ENCODE measurements at places on chromosomes 2 and 18.

DNA sequence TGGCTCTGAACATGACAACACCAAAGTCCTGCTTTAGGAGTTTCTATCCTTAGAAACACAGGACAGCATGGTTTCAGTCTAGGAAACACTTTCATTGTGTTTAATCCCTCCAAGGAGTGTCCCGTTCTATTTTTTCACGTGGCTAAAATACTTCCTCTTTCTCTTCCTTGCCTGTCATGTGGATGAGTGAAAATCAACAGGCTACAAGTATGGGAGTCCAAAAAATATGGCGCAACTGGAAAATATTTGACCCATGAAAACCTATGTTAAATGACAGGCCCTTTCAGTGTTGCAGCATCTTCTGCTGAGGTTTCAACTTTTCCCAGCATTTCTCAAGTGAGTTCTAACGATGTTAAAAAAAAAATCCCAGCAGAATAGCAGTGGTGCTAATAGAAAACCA lies 146.3 kb downstream of the LAMA3 start:
- DNase-seq, result no peak

GRCh38 chr2:206392118-206392517 lies 51.2 kb upstream of the ADAM23 start:
- DNase-seq, result no peak

DNA sequence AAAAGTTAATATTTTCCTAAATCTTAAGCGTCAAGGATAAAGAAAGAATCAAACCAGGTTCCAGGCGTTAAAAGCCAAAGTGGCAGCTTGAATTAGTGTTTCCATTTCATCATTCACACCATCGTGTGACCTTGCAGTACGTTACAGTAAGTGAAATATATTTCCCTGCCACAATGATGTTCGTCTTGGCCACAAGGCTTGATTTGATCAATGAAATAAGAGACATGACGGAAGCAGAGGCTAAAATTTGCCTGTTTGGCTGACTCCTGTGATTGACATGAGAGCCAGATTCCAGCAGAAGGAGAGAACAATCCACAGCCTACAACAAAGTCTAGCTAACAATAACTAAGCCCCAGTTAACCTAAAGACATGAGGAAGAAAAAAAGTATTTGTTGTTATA lies 62.0 kb downstream of the ASXL2 start:
- DNase-seq, result no peak

GRCh38 chr2:974054-974453 lies 23.4 kb downstream of the SNTG2 start:
- no peak for DNase-seq

DNA sequence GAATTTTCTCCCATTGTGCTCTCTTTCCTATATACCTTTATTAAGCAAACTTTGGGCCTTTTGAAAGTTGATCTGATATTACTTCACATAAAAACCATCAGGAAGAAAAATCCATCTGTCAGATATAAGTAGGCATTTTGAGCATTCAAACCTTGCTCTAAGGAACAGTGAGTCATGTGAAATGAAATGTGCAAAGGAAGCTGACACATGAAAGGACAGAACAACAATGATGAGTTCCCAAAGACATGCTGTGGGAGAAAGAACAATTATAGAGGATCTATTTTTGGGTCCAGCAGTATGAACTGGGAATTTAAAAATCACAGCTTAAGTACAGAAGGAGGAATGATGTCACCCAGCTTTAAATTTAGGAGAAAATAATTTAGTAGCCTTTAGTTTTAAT lies 18.1 kb downstream of the CALCRL start:
- no peak for DNase-seq

- DNase-seq, result no peak
Measured at GRCh38 chr2:240655931-240656886, 26.5 kb downstream of the AQP12B start.

- DNase-seq, result no peak
Measured at GRCh38 chr2:121334581-121335293, 49.7 kb upstream of the TFCP2L1 start.

- DNase-seq, result no peak
Measured at GRCh38 chr2:172276961-172277360, 150.4 kb upstream of the ITGA6 start.

GRCh38 chr2:130836501-130837174 lies at the start of gene ARHGEF4:
ARHGEF4 (plus strand) TSS chr2:130836914; CDS start chr2:130836954, 40 bp downstream.
- DNase-seq, result no peak

DNA sequence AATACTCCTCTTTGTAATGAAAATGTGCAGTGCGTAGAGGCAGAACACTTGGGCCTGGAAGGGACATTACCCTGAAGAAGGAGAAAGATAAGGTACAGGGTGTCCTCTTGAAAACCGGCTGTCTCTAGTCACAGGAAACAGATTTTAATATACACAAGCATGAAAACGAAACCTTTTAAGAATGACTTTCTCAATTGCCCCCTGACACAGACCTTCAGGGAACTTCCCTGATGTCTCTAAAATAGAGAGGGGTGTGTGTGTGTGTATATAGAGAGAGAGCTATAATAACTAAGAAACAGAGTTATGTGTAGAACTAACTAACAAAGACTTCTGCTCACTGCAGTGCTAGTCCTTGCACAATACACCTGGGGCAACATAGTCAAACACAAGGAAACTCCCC lies 780.0 kb downstream of the CNTNAP5 start:
- no peak for DNase-seq

- DNase-seq, result no peak
Measured at GRCh38 chr2:236545814-236546480, 23.7 kb upstream of the ACKR3 start.

DNA sequence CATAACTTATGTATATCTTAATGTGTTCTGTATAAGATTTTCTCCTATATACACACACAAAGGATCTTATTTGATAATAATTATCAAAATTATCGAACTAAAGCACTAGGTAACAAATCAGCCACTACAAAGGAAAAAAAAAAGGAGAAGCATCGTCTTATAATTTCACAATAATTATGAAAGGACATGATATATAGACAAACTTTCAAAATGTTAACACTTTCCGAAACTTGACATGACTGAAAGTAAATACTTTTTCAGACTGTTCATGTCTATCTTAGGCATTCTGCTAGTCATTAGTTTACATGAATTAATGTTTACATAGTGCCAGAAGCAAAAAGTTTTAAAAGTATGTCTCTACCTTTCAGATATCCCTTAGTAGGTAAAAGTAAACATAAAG lies 7.3 kb upstream of the NR4A2 start:
- no peak for DNase-seq

DNA sequence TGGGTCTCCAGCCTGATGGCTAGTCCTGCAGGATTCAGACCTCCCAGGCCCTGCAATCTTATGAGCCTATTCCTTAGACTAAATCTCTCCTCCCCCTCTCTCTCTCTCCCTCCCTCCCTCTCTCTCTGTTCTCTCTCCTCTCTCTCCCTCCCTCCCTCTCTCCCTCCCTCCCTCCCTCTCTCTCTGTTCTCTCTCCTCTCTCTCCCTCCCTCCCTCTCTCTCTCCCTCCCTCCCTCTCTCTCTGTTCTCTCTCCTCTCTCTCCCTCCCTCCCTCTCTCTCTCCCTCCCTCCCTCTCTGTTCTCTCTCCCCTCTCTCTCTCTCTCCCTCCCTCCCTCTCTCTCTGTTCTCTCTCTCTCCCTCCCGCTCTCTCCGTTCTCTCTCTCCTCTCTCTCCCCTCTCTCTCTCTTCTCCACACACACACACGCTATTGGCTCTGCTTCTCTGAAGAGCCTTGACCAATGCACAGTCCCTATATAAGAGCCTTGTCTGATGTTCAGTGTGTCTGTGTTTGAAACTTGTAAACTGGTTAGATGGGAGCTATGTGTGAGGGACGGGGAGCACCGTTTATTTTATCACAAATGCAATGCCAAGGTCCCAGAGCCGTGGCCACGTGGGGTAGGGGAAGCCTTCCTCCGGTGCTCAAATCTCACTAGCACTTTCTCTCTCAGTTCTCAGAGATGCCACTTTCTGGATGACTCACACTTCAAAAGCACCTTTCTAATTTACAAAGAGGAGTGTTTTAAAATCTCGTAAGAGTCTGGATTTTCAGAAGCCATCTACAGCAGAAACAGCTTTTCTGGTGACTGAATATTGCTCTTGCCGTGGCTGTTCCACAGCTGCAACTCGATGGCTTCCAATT lies 9.4 kb upstream of the PRLH start:
- no peak for DNase-seq

DNA sequence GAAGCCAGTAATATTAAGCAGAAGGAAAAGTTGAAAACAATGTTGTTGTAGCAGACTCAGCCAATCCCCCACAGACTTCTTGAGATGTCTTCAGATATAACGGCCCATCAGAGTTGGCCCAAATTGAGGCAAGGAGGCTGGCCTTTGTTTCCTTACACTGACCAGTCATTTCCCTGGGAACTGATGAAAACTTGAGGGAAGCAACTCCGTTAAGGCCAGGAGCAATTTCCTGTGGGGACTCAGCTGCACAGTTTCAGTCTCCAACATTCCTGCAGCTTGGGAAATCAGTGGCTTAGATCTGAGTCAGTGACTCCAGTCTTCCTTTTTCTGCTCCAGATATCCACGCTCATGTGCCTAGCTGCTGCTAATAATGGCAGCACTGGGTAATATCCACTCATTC lies 75.7 kb downstream of the FTCDNL1 start:
- DNase-seq, result no peak

- DNase-seq, result no peak
Measured at GRCh38 chr2:231306791-231307393, 88.6 kb upstream of the B3GNT7 start.

DNA sequence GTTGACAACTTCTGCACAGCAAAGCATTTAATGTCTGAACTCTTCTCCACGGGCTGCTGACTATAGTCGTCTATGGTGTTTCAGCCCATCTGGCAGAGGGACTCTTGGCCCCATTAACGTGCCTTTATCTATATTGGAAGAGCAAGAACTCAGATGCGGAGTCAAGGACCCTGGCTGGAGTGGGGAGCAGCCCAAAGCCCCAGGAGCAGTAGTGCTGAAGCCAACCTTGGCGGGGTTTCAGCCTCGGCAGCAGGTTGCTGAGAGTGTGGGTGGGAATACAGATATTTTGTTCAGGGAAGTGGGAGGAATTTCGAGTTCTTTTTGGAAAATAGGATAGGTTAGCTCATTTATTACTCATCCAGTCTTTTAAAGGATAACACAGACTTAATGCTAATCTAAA lies 34.2 kb downstream of the TMEM17 start:
- DNase-seq, result no peak

All from T-helper 1 cell (primary cell).